ENCODE measurements at places on chromosomes 7 and 10.

GRCh38 chr7:41872966-41873365 lies 170.1 kb upstream of the INHBA start:
- no peak for DNase-seq

DNA sequence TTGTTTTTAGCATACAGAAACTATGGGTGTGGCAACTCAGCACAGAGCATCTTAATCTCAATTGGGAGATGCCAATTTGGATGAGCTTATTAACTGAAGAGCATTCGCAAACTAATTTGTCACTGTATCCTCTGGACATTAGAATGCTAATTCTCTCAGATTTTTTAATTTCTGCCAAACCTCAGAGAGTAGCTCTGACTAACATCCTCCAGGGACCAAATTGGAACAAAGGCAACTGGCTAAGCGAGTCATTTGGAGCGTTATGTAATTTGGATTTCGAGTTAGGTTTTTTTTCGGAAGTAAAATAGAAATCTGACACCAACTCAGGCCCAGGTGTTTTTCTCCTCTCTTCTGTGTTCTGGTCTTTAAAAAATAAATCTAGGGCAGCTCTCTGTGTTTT lies 201.9 kb downstream of the BMPER start:
- no peak for DNase-seq

GRCh38 chr10:47022311-47023131 lies 111.3 kb downstream of the PTPN20 start:
- DNase-seq, result no peak

GRCh38 chr7:95590387-95591248 lies 5.7 kb downstream of the PDK4 start:
- DNase-seq, result no peak

DNA sequence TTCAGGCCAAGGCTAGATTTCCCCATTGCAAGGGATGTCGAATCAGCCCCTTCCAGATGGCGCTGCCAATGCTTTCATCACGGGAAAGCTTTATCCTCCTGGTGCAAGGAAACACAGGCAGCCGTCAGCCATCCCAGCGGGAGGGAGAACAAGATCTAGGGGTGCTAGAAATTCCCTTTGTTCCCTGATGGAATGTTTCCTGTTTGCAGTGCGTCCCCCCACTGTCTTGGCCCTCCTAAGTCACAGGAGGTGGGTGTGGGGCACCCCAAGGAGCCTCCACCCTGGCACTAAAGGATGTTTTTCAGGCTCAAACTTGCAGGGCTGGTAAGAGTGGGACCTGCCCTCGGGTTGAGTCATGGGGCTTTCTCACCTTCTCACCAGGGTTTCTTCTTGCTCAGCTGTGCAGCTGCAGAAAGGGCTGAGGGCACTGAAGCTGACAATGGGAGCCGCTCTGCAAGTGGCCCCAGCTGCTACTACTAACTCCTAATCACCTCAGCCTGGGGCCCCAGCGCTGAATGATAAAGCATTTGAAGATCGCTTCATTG lies 103.6 kb downstream of the PRPF18 start:
- no peak for DNase-seq

DNA sequence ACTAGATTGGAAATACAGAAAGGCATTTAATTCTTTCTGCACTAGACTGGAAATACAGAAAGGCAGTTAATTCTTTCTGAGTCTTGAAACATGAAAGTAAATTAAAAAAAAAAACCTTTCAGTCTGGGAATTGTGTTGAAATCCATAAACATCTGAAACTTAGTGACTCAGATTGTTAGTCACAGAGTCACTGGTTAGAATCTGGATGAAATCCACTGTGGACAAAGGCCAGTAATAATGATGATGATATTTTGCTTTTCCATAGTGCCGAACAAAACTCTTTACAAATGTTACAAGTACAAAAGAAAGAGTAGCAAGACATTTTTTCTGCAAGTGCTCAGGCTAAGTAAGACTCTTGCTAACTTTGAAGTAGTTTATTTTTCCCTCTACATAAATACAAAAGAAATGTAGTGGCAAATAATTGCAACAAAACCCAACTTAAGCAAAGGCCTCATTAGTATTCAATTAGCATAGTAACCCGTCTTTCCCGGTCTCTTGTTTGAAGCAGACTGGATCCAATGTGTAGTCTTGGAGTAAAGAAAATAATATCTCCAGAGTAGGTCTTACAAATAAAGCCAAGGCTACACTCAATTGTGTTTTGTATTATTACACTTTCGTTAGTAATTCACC lies 5.8 kb upstream of the PRTFDC1 start:
- no peak for DNase-seq

GRCh38 chr7:90843472-90843871 lies 247.4 kb downstream of the CDK14 start:
- no peak for DNase-seq

- no peak for DNase-seq
These were observed 261.2 kb upstream of the SHH start for GRCh38 chr7:156073366-156074052.

GRCh38 chr10:80415734-80416478 lies 7.6 kb downstream of the PRXL2A start:
- no peak for DNase-seq

DNA sequence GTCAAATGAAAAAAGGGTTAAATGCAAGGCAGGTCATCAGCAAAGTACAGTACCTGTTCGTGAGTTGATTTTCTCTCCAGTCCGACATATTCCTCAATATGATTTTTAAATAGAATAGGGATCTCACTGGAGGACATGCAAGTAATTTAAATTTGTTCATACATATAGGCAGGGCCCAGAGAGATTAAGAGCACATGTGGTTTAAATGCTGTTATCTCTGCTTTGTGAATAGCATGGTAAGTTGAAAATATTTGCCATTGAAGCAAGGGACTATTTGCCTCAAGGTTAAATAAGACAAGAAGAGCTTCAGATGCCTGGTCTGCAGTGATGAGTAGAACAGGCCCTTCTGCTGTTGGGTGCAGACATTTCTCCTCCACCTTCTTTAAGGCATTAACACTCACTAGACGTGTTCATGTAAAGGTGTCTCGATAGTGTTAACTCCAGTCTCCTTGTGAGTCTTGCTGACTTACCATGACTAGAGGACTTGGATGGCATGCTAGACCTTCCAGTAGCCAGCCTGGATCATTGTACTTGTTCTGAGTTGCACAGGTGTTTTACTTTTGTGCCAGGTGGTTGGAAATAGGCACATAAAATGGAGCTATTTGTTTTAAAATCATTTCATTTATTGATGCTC lies 15.6 kb upstream of the AKR1C3 start:
- DNase-seq, result no peak

Measured in Panc1 (cell line).